ENCODE measurements at places on chromosomes 11 and 22.

DNA sequence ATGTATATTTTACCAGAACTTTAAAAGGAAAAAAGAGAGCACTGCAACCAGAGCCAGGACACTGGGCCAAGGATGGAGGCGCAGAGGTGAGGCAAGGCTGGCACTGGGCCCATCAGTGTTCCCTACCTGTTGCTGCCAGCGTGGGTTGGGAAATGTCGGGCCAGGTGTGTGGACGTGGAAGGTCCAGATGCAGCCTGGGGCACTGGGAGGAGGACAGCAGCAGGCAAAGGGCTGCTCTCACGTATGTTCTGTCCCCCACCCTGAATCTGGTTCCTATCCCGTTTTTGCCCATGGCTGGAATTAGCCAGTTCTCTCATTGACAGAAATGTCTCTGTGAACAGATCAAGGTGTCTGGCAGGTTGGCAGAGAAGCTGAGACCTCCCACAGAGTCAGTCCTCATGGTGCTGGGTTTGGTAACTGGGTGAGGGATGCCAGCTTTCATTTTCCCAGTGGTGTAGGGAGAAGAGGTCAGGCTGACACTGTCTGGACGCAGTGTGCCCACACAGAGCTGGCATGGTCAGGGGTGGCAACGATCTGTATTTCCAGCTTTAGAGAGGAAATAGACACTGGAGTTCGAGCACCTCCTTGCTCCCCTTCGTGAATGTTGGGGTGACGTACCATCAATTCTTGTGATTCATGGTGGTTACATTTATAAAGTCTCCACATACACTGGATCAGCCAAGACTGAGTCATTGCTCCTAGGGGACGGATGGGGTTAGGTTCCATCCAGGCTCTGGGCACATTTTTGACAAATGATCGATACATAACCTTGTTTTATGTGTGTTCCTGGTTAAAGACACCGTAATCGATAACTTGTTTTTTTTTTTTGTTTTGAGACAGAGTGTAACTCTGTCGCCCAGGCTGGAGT lies 4.3 kb upstream of the PNPLA3 start:
- peaks cover 14% of the 10 kb centered on the region for H3K4me1 ChIP-seq
- H3K36me3 ChIP-seq, result no peaks in the 10 kb centered on the region
- peaks cover 5% of the 10 kb centered on the region for H3K27me3 ChIP-seq
- DNase-seq, result no peak

GRCh38 chr11:108790501-108791299 lies 125.8 kb downstream of the DDX10 start:
- H3K36me3 ChIP-seq, result no peaks in the 10 kb centered on the region
- H3K4me1 ChIP-seq, result no peaks in the 10 kb centered on the region
- H3K27me3 ChIP-seq, result no peaks in the 10 kb centered on the region

- no peaks in the 10 kb centered on the region for H3K4me1 ChIP-seq
- no peaks in the 10 kb centered on the region for H3K27me3 ChIP-seq
- DNase-seq, result no peak
- no peak overlapping the region for H3K27ac ChIP-seq
- no peaks in the 10 kb centered on the region for H3K36me3 ChIP-seq
- no peak overlapping the region for H3K4me3 ChIP-seq
Observed at GRCh38 chr22:32562401-32562800, 87.8 kb downstream of the FBXO7 start.

DNA sequence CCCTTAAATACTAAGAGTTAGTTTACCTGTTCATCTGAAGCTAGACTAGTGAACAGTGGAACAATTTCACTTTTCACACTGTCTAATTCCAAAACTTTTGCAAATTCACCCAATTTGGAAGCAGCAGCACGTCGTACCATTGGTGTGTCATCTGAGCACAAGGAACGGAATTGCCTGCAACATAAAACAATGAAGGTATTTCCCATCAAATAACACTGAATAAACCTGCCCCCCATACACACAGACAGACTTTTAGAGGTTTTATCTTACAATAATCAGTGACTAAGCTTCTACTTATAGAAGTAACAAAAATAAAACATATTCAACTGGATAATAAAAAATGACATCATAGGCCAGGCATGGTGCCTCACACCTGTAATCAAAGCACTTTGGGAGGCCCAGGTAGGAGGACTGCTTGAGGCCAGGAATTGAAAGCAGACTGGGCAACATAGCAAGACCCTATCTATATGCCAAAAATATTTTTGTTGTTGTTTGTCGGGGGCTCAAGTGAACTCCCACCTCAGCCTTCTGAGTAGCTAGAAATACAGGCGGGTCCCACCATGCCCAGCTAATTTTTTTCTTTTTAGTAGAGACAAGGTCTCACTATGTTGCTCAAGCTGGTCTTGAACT lies 6.3 kb downstream of the PPP2R1B start:
- DNase-seq, result no peak
- no peak overlapping the region for H3K27ac ChIP-seq
- H3K27me3 ChIP-seq, result peaks cover 3% of the 10 kb centered on the region

DNA sequence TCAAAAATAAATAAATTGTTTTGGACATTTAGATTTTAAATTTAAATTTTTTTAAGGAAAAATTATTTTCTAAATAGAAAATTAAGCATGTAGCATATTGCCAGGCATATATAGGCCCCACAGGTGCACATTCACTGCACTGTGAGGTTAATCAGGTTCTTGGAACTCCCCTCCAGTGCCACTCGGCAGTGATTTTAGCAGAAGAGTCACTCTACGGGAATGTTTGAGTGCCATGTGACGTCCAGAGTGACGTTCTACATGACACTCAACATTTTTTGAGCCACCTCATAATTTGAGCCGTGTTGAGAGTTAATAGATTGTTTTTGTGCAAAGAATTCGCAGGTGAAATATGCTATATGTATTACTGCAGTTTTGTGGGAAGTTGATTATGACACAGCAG lies 77.4 kb downstream of the SWAP70 start:
- peaks cover 58% of the 10 kb centered on the region for H3K36me3 ChIP-seq
- no peak for DNase-seq
- H3K27me3 ChIP-seq, result no peaks in the 10 kb centered on the region
- no peak overlapping the region for H3K27ac ChIP-seq
- H3K4me3 ChIP-seq, result no peak overlapping the region

DNA sequence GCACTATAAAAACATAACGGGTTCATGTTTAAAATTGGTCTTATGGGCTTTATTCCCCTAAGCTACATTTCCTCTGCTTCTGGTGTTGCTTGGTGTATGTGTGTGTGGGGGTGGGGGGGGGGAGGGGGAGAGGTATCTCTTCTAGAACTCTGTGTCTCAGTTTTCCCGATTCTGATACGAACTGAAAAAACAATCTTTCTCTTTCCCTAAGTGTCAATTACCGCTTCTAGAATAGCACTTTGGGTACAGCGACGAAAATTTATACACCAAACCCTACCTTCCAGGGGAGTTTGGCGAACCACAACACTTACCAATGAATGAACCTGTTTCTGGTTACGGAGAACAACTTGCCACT lies 636 bp downstream of the NUP160 start:
- H3K27me3 ChIP-seq, result no peaks in the 10 kb centered on the region
- peak overlapping the region; percentile 91 for H3K4me3 ChIP-seq
- peaks cover 18% of the 10 kb centered on the region for H3K36me3 ChIP-seq
- H3K4me1 ChIP-seq, result peaks cover 7% of the 10 kb centered on the region

DNA sequence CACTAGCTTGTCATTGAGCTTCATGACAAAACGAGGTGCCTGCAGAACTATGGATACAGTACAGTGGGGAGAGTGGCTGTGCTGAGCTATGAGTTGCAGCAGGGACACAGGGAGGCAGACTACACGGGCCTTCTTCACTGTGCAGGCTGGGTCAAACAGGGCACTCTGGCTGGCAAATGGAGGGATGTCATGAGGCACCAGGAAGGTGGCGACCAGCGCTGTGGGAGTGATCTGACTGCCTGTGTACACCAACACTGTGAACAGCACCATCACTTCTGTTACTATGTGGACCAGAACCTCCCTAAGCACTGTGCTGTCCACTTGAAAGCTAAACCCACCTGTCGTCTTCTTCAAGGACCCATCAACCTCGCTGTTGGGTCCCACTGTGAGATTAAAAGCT lies 3.1 kb downstream of the PKDREJ start:
- no peak overlapping the region for H3K4me3 ChIP-seq
- H3K27me3 ChIP-seq, result peaks cover 32% of the 10 kb centered on the region
- no peaks in the 10 kb centered on the region for H3K4me1 ChIP-seq
- no peak for DNase-seq
- no peaks in the 10 kb centered on the region for H3K36me3 ChIP-seq
- no peak overlapping the region for H3K27ac ChIP-seq

DNA sequence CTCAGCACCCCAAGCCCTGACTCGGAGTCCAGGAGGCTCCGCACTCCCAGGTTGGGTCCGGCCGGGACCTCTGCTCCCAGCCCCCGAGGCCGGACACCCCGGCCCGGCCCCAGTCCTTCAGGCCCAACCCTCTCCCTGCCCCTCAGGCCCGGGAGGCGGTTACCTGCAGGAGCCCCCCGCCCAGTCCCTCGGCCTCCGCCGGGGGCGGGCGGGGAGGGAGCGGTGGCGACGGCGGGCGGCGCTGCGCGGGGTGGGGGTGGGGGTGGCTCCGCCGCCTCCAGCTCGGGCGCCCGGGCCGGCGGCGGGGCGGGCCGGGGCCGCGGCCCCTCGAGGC lies 310 bp downstream of the TCF20 start:
- no peak for DNase-seq
- H3K4me3 ChIP-seq, result peak overlapping the region; percentile 81
- H3K4me1 ChIP-seq, result peaks cover 26% of the 10 kb centered on the region
- no peaks in the 10 kb centered on the region for H3K36me3 ChIP-seq

GRCh38 chr11:108592591-108593213 lies 866 bp downstream of the EXPH5 start:
- no peaks in the 10 kb centered on the region for H3K36me3 ChIP-seq
- peaks cover 3% of the 10 kb centered on the region for H3K4me1 ChIP-seq
- peaks cover 17% of the 10 kb centered on the region for H3K27me3 ChIP-seq
- H3K27ac ChIP-seq, result no peak overlapping the region
- H3K4me3 ChIP-seq, result peak overlapping the region; percentile 84

DNA sequence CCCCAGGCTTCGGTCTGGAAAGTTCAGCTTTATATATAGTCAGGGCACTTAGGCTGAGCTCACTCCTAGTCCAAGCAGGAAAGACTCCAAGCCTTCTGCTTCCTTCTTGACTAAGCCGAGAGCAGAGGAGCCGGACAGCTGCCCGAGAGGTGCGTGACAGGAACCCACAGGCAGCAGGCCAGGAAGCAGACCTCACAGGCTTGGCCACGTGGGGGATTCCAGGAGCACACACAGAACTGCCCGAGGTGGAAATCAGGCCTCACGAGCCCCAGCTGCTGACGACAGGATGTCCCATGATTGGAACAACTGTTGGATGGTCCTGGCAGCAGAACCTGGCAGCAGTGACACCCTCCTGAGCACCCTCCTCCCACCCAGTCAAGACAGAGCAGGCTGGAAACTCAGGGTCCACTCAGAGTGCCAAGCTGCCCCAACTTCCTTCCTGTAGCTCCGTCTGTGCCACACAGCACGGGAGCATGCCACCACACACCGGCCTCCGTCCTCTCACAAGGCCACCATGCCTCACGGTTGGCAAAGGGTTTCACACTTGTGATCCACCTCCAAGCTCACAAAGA lies 5.4 kb downstream of the PLA2G6 start:
- DNase-seq, result no peak
- H3K36me3 ChIP-seq, result no peaks in the 10 kb centered on the region
- H3K4me3 ChIP-seq, result no peak overlapping the region
- H3K27ac ChIP-seq, result peak overlapping the region; percentile 12
- H3K4me1 ChIP-seq, result peaks cover 23% of the 10 kb centered on the region

- no peaks in the 10 kb centered on the region for H3K36me3 ChIP-seq
- H3K27me3 ChIP-seq, result peaks cover 2% of the 10 kb centered on the region
- peaks cover 8% of the 10 kb centered on the region for H3K4me1 ChIP-seq
- H3K27ac ChIP-seq, result no peak overlapping the region
Observed at GRCh38 chr22:39651053-39651996, 80.8 kb downstream of the CACNA1I start.

- DNase-seq, result no peak
- no peak overlapping the region for H3K27ac ChIP-seq
- peaks cover 2% of the 10 kb centered on the region for H3K4me1 ChIP-seq
- peaks cover 2% of the 10 kb centered on the region for H3K36me3 ChIP-seq
- no peaks in the 10 kb centered on the region for H3K27me3 ChIP-seq
Observed at GRCh38 chr22:44639891-44640617, 62.0 kb upstream of the PRR5 start.

GRCh38 chr22:46769191-46769675 lies 6.8 kb downstream of the TBC1D22A start:
- H3K4me1 ChIP-seq, result no peaks in the 10 kb centered on the region
- H3K27me3 ChIP-seq, result no peaks in the 10 kb centered on the region
- no peak for DNase-seq
- H3K27ac ChIP-seq, result no peak overlapping the region
- no peak overlapping the region for H3K4me3 ChIP-seq

- H3K4me3 ChIP-seq, result no peak overlapping the region
- no peak overlapping the region for H3K27ac ChIP-seq
- H3K4me1 ChIP-seq, result peaks cover 5% of the 10 kb centered on the region
- H3K36me3 ChIP-seq, result no peaks in the 10 kb centered on the region
- no peak for DNase-seq
Observed at GRCh38 chr11:108914981-108915380, 250.1 kb downstream of the DDX10 start.

DNA sequence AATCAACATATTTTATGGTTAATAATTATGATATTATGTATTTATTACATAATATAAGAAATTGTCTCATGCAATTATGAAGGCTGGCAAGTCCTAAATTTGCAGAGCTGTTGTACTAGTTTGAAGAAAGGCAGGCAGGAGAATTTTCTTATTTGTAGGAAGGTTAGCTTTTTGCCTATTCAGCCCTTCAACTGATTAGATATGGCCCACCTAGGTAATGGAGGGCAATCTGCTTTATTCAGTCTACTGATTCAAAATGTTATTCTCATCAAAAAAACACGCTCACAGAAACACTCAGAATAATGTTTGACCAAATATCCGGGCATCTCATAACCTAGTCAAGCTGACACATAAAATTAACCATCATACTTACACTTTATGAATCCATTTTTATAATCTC lies 589.0 kb downstream of the NELL1 start:
- no peak overlapping the region for H3K4me3 ChIP-seq
- no peaks in the 10 kb centered on the region for H3K36me3 ChIP-seq
- no peaks in the 10 kb centered on the region for H3K27me3 ChIP-seq
- H3K4me1 ChIP-seq, result no peaks in the 10 kb centered on the region
- DNase-seq, result no peak

- H3K27ac ChIP-seq, result no peak overlapping the region
- no peaks in the 10 kb centered on the region for H3K27me3 ChIP-seq
- no peak overlapping the region for H3K4me3 ChIP-seq
- no peaks in the 10 kb centered on the region for H3K4me1 ChIP-seq
- DNase-seq, result no peak
Observed at GRCh38 chr22:48942698-48943566, 884.7 kb downstream of the BRD1 start.

DNA sequence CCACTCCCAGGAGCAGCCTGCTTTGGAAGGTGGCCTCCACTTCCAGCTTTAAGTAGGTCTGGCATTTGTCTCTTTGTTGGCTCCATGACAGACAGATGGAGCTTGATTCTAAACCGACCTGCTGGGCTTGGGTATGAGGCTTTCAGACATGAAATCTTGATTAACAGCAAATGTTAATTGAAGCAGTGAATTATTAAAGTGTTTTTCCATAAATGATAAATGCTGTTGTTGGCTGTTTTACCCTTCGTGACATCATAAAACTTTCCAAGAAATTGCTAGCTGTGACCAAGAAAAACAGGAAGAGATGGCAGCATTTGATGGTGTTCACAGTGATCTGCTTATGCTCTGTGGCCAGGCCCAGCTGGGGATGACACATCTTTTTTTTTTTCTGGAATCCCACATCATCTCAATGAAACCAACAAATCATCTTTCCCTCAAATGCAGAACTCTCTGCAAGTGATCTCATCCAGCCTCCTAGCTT lies 66.1 kb downstream of the RBMXL2 start:
- DNase-seq, result no peak
- H3K27ac ChIP-seq, result no peak overlapping the region
- H3K4me1 ChIP-seq, result no peaks in the 10 kb centered on the region
- no peak overlapping the region for H3K4me3 ChIP-seq

- H3K27me3 ChIP-seq, result no peaks in the 10 kb centered on the region
- no peak overlapping the region for H3K27ac ChIP-seq
- DNase-seq, result no peak
- H3K36me3 ChIP-seq, result no peaks in the 10 kb centered on the region
Observed at GRCh38 chr11:102760344-102761035, 19.9 kb downstream of the MMP10 start.

Measured in neuronal stem cell (in vitro differentiated cells).